ENCODE measurements at places on chromosomes 2 and 18.
A peak's percentile ranks its signal among the peaks of the same experiment; 100 is the strongest.

- no peak for DNase-seq
Observed at GRCh38 chr18:71020342-71021029, 731.6 kb downstream of the SOCS6 start.

GRCh38 chr2:183495079-183495478 is 370.8 kb downstream of the NUP35 start:
- no peak for DNase-seq

GRCh38 chr18:62556397-62556796 is 33.6 kb downstream of the ZCCHC2 start:
- DNase-seq = no peak

- no peak for DNase-seq
Observed at GRCh38 chr18:79452991-79453645, 57.4 kb downstream of the NFATC1 start.

DNA sequence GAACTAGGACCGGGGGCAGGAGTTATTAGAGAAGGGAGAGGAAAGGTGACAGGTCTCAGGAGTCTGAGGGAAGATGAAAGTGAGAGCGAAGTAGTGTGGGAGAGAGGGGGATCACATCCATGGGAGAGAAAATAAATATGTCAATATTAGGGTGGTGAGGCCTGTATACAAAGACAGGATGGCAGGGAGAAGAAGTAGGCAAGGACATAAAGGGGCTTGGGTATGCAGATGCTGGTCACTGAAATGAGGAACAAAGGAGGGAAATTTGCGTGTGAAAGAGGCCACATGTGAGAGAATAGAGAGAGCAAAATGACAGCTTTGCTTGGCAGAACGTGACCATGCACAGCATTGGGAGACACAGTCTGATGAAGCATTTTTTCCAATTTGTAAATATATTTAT is 13.6 kb downstream of the METAP1D start:
- DNase-seq = no peak

GRCh38 chr2:130186391-130186790 is 4.3 kb downstream of the MZT2B start:
- no peak for DNase-seq

- DNase-seq = peak; percentile 55
Observed at GRCh38 chr2:73284296-73285158, at the start of gene FBXO41. Gene FBXO41, minus strand, starts transcription at chr2:73284478. Its CDS starts 14,848 bp downstream, at chr2:73269630.

DNA sequence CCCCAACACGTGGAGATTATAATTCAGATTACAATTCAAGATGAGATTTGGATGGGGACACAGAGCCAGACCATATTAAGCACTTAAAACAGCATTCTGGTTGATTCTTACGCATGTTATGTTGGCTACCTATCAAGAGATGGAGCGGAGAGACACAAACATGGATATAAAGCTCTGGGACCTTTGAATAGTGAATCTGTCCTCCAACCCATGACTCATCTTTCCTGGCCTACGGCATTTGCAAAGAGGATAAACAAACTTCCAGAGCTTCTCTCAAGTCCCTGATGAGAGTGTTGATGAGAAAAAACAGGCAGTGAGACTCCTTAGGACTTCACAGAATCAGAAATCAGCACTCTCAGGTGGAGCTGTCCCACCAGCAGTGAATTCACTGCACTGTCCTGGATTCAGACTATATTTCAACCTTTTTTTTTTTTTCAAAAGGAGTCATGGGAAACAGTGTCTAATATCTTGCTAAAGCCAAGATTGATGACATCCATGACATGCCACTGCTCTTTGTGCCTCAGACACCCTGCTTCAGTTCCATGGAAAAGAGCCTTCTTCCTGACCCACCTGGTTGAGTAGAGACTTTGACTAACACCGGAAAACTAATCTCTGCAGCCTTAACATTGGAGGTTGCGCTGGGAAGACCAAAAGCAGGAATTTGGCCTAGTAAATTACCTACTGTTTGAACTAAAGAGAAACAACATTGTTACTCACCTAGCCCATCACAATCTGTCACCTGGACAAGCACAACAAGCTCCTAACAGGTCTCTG is 62.1 kb upstream of the NPAS2 start:
- DNase-seq = no peak

GRCh38 chr18:37435150-37435867 is 130.3 kb downstream of the CELF4 start:
- no peak for DNase-seq

- no peak for DNase-seq
Observed at GRCh38 chr2:43184339-43184895, 42.0 kb downstream of the ZFP36L2 start.

GRCh38 chr2:39625193-39625926 is 40.4 kb upstream of the TMEM178A start:
- DNase-seq = peak; percentile 62

GRCh38 chr2:121346859-121347258 is 61.9 kb upstream of the TFCP2L1 start:
- DNase-seq = no peak

DNA sequence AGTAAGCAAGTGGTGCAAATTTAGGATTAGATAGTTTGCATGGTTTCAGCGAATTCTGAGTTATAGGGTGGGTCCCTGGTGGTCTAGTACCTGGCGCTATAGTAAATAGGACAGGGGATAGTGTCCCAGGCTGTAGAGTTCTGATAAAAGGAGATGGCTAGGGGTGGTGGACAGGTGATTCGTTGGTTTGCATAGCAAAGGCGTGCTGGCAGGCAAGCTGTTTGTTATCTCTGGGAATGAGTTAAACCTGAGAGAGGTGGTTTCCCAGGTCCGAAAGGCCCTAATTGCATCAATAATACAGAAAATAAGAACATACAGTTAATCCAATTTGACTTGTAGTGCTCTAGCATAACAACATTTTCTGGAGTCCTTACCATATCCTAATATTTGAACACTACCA is 6.9 kb upstream of the ZDBF2 start:
- no peak for DNase-seq

- DNase-seq = no peak
Observed at GRCh38 chr18:74698881-74699280, 101.2 kb downstream of the ZNF407 start.

GRCh38 chr2:88006912-88007439 is 9.4 kb downstream of the RNU2-63P start:
- DNase-seq = no peak

DNA sequence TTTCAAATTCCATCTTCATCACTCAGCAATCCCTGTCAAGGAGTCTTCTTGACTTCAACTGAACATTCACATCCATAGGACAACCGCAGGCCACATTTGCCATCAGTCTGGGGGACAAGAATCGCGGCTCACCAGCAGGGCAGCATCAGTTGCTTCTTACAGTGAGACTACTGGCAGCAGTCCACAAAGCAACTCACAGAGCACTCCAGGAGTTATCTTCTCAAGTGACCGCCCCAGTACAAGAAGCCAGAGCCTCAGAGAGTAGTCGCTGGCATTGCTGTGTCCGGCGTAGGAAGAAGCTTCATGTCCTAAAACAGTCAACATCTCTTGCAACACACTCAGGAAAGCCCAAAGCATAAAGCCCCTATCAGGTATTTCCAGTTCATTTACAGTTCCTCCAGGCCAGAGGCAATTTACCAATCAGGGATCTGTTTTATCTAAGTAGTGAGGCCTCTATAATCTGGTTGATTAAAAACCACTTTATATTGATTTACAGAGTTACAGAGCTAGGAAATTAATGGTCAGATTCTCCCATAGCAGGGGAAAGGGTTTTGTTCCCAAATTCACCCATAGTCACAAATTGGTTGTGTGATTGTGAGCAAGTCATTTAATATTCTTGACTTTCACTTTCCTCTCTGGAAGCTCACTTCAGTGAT is 177.3 kb downstream of the NBAS start:
- no peak for DNase-seq

- no peak for DNase-seq
Observed at GRCh38 chr2:160583813-160584537, 90.4 kb upstream of the RBMS1 start.

DNA sequence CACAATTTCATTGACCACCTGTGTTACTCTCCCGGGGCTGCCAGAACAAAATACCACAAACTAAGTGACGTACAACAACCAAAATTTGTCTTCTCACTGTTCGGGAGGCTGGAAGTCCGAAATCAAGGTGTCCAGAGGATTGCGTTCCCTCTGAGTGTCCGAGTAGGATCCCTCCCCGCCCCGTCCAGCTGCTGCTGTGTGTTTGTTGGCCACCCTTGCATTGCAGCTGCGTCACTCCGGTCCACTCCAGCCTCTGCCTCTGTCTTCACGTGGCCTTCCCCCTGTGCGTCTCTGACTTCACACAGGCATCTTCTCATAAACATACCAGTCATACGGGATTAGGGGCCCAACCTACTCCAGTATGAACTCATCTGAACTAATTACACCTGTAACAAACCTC is 251.8 kb upstream of the SMIM21 start:
- DNase-seq = no peak

- no peak for DNase-seq
Observed at GRCh38 chr18:49399003-49399402, 61.4 kb downstream of the DYM start.

DNA sequence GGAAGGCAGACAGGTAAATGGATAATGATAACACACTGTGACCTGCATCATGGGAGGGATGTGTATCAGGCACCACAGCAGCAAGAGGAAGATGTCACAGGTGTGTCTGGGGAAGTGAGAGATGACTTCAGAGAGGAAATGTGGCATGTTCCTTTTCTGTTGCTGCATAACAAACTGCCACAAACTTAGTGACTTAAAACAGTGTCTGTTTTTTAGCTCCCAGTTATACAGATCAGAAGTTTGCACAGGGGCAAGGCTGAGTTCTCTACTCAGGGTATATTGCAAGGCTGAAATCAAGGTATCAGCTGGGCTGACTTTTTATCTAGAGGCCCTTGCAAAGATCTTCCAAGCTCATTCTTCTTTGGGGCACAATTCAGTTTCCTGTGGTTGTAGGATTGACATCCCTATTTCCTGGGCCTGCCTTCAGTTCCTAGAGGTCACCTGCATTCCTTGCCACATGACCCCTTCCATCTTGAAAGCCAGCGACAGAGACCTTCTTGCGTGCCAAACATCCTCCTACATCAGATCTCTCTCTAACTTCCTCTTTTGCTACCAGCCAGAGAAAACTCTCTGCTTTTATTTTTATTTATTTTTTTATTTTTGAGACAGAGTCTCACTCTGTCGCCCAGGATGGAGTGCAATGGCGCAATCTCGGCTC is 2.1 kb upstream of the MAP3K2 start:
- DNase-seq = peak; percentile 61

DNA sequence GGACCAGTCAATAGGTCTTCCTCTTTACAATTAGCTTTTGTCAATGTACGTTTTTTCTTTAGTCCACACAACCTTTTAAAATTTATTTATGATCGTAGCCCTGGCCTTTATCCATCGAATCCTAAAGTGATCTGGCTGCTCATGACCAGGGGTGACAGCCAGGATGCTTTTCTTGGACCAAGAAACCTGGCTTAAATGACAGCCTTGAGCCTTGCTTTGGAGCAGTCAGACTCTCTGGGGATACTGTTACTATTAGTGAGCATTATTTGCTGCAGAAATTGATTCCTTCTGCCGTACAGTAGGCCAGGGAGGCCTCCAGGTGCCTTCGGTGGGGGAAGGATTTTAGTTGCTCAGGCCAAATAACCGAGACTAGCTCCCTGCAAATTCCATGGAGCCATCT is 70.2 kb downstream of the AGAP1 start:
- DNase-seq = no peak

DNA sequence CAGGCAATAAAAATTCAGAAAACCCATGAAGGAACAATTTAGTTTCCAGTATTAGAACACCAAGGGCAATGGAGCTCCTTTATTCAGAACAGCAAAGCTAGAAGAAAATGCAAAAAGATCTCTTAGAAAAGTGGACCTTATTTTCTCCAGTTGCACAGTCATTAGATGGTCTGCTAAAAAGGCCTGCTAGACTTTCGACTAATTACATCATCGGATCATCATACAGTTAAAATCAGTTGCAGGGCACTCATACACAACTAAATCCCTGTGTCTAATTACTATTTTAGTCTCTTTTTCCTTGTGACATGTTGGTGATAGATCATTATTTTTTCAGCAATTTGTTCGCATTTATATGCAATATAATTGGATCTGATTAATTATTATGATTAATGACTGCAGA is 425.3 kb downstream of the NR4A2 start:
- DNase-seq = no peak

DNA sequence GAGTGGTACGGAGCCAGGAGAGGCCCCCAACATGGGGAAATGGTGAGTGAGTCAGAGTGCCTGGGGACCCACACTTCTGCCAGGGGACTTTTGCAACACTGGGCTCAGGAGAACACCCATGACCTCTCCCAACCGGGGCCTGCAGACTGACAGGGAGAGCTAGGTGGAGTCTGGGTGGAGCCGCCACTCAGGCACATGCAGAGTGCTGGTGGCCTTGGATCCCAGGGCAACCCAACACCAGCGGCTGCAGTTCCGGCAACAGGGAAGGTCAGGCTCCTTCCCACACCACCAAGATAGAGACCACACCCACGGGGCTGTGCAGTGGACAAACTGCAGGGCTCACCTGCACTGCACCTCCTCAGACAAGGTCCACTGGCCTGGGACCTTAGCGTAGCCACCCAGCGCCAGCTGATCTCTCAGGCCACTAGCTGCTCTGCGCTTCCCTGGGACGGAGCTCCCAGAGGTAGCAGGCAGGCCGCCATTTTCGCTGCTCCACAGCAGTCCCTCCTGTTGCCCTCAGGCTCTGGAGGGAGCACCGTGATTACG is 99.0 kb downstream of the EFEMP1 start:
- no peak for DNase-seq

Measured in hematopoietic multipotent progenitor cell (in vitro differentiated cells).